ENCODE measurements at places on chromosomes 3 and 15. TPM values are rescaled to one million over a fixed set of nuclear protein-coding genes. Genes with fewer than 3 reads are reported as not detected.

GRCh38 chr3:142943870-142944269 lies 19.6 kb downstream of the PAQR9 start:
- H3K27me3 ChIP-seq, result no peaks in the 10 kb centered on the region
- DNase-seq, result no peak
- no peak overlapping the region for H3K27ac ChIP-seq
- H3K4me3 ChIP-seq, result no peak overlapping the region
- H3K4me1 ChIP-seq, result no peaks in the 10 kb centered on the region

The GPR87 gene
- 1.2 TPM for total RNA-seq

DNA sequence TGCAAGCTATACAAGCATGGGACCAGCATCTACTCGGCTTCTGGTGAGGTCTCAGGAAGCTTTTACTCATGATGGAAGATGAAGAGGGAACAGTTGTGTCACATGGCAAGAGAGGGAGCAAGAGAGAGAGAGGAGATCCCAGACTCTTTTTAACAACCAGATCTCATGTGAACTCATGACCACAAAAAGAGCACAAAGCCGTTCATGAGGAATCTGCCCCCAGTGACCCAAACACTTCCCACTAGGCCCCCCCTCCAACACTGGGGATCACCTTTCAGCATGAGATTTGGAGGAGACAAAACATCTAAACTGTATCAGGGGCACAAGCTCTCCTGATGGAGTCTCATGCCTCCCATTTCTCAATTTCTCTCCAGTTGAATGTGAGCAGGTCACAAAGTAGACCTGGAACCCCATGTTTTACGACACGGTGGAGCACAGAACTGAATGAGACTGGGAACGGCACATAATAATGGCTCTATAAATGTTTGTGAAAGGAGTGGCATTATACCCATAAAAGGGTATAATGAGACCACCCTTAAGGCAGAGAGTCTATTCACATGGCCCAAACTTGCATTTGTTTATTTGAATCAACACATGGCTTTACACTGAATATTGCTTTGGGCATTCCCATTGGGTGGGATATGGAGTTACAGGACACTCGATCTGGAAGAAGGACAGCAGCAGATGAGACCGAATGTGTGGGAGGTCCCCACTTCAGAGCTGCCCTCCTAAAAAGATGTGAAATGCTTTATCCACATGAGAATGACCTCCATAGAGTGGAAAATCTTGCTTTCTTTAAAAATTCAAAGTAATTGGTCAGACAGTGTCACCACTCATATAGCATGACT lies 38.8 kb downstream of the IL16 start:
- no peak overlapping the region for H3K4me3 ChIP-seq
- H3K27me3 ChIP-seq, result no peaks in the 10 kb centered on the region
- no peak for DNase-seq
- H3K4me1 ChIP-seq, result no peaks in the 10 kb centered on the region
- H3K36me3 ChIP-seq, result no peaks in the 10 kb centered on the region

DNA sequence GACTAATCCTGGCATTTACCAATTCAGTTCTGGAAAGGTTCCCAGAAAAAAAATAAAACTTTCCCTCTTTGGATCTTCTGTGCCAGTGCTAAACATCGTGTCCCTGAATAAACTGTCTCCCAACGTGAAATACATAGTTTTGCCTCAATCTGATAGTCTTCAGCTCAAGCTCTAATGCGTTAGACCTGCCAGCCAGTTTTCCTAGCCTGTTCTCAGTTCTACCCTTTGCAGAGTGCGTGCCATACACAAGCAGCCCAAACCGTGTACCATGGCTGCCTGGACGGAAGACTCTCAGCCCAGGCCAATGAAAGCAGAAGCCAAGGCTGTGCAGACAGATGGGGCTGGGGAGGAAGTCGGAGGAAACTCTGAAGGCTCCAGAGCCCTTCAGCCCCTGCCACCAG lies 11.4 kb upstream of the OCA2 start:
- H3K4me3 ChIP-seq, result no peak overlapping the region
- no peak overlapping the region for H3K27ac ChIP-seq
- H3K4me1 ChIP-seq, result peaks cover 13% of the 10 kb centered on the region
- DNase-seq, result no peak
- H3K36me3 ChIP-seq, result peaks cover 29% of the 10 kb centered on the region

The SNX33 gene
- 3.1 TPM for total RNA-seq

DNA sequence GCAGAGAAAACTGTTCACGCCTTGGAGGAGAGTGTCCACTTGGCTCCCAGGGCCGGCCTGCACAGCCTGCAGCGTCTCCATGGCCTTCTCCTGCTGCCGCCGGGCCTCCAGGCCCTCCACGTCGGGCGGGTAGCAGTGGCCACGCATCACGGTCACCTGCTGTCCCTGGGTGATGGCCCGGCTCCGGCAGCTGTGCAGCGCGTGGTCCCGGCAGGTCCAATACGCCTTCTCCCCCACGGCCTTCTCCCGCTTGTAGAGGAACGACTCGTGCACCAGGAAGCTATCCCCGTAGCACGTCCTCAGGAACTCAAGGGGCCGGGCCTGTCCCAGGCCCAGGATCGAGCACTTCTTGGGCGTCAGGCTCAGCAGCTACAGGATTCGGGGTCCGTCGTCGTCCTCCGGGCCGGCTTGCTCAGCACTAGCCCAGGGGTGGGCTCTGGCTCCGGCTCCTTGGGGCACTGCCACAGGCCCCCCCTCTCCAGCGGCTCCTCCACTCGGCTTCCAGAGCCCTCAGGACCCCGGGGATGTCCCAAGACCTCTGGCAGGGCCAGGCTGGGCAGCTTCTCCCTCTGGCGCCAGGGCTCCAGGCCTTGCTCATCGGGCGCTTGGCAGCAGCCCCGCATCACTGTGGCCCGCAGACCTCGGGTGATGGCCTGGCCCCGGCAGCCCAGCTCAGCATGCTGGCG lies 83.6 kb upstream of the FXR1 start:
- no peaks in the 10 kb centered on the region for H3K36me3 ChIP-seq
- H3K4me1 ChIP-seq, result no peaks in the 10 kb centered on the region
- DNase-seq, result no peak

DNA sequence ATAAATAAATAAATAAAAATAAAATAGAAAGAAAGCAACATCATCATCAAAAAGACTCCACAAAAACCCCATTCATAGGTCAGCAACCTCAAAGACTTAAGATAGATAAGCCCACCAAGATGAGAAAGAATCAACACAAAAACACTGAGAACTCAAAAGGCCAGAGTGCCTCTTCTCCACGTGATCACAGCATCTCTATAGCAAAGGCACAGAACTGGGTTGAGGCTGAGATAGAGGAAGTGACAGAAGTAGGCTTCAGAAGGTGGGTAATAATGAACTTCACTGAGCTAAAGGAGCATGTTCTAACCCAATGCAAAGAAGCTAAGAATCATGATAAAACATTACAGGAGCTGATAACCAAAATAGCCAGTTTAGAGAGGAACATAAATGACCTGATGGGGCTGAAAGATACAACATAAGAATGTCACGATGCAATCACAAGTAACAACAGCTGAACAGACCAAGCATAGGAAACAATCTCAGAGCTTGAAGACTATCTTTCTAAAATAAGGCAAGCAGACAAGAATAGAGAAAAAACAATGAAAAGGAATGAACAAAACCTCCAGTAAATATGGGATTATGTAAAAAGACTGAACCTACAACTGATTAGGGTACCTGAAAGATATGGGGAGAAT lies 26.4 kb downstream of the GNB5 start:
- peaks cover 6% of the 10 kb centered on the region for H3K36me3 ChIP-seq
- no peak for DNase-seq
- H3K27ac ChIP-seq, result no peak overlapping the region
- peaks cover 7% of the 10 kb centered on the region for H3K4me1 ChIP-seq
- H3K27me3 ChIP-seq, result no peaks in the 10 kb centered on the region

GRCh38 chr3:150874666-150875219 lies 30.5 kb downstream of the MINDY4B start:
- H3K4me3 ChIP-seq, result no peak overlapping the region
- H3K27me3 ChIP-seq, result no peaks in the 10 kb centered on the region
- H3K4me1 ChIP-seq, result no peaks in the 10 kb centered on the region
- no peak for DNase-seq
- H3K27ac ChIP-seq, result no peak overlapping the region

The TBC1D21 gene
- not detected for total RNA-seq

DNA sequence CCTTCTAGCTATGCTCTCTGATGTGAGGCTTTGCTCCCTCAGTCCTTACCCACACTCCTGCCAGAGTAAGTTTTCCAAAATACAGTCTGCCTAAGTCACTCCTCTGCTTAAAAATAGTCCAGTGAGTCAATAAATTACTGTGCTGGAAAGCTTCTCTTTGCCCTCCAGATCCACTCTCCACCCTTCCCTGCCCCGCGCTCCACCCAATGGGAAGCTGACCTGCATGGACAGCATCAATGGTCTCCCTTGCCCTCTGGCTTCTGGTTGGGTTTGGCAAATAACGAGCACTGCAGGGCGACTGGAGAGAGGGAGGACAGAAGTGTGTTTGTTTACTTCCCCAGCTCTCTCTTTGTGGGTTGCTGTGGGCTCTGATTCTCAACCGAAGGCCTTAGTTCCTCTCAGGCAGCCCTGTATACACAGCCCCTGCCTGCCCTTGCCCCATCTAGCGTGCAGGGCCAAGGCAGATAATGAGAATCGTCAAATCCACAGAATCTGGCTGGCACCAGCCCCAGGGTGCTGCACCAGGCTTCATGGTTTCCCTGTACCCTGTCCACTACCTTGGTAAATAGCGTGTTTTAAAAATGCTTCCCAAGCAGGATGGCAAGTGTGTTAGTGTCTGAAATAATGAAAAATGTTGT lies 110.4 kb downstream of the ADAMTSL3 start:
- H3K36me3 ChIP-seq, result no peaks in the 10 kb centered on the region
- no peak overlapping the region for H3K27ac ChIP-seq
- no peaks in the 10 kb centered on the region for H3K27me3 ChIP-seq
- no peak for DNase-seq
- no peaks in the 10 kb centered on the region for H3K4me1 ChIP-seq

The TMEM87A gene
- total RNA-seq, result 44.6 TPM

DNA sequence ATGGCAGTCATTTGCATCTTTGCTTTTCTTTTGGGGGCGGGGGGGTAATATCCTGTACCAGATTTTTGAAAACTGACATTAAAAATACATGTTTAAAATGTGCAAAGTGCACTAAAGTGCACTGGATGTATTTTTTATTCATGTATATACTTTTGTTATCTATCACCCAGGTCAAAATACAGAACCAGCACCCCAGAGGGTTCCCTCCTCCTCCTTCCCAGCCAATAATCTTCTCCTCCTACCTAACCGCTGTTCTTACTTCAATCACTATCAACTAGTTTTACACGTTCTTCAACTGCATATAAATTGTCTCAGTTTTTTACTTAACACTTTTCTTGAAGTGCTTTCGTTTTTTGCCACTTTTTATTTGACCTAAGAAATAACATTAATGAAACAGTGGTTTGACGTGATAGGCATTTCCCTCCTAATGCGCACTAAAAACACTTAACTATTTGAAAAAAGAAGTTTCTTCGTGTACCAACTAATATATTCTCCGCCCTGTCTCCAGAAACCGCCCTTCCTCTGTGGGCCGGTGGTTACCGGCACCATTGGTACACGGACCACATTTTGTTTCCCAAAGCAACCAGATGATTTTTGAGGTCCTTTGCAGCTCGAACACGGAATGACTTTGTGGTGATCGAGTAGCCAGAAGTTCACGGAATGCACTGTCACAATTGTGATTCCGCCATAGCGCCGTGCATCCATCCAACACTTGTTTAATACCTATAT lies 836 bp upstream of the AKAP13 start:
- peaks cover 32% of the 10 kb centered on the region for H3K4me1 ChIP-seq
- H3K27ac ChIP-seq, result peak overlapping the region; percentile 46
- no peaks in the 10 kb centered on the region for H3K27me3 ChIP-seq
- H3K36me3 ChIP-seq, result no peaks in the 10 kb centered on the region
- peak; percentile 75 for DNase-seq

DNA sequence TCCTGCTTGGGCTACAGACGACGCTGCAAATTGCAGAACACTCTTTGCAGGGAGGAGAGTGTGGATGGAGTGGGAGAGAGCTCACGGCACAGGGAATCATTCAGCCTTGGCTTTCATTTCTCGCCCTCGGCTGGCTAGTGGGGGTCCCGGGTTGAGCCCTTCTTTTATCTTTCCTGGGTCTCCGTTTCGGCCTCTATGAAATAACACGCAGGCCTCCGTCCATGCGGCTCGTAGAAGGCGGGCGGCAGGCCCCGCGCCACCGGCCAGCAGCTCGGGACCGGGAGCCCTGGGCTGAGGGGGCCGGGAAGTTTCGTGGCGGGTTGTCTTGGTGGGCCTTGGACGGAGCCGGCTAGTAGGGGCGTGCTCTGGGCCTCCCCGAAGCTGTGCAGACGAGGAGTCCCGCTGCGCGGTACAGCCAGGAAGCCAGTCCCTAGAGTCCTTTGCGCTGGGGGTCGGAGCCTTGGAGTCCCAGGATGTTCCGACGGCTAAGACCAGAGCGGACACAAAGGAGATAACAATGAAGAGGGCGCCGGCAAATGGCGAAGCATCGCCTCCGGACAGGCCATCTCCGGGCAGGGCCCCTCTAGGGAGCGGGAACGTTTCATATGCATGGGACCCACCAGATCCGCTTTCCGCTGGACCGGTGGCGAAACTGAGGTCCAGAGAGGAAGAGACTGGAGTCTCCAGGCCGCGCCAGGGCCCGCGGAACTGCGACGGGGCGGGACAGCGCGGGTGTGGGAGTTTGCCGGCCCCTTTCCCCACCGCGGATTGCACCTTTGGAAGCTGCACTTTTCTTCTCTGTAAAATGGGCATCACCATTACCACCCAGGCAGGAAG lies 4.3 kb downstream of the RNU6-1 start:
- H3K27me3 ChIP-seq, result peaks cover 48% of the 10 kb centered on the region
- no peak overlapping the region for H3K27ac ChIP-seq
- DNase-seq, result no peak
- no peaks in the 10 kb centered on the region for H3K36me3 ChIP-seq

The IL1RAP gene
- total RNA-seq, result 11.5 TPM

The MAGI1 gene
- 0.15 TPM for total RNA-seq

- H3K27me3 ChIP-seq, result no peaks in the 10 kb centered on the region
- no peaks in the 10 kb centered on the region for H3K4me1 ChIP-seq
Measured at GRCh38 chr3:128276577-128277183, 123.4 kb downstream of the EEFSEC start.

DNA sequence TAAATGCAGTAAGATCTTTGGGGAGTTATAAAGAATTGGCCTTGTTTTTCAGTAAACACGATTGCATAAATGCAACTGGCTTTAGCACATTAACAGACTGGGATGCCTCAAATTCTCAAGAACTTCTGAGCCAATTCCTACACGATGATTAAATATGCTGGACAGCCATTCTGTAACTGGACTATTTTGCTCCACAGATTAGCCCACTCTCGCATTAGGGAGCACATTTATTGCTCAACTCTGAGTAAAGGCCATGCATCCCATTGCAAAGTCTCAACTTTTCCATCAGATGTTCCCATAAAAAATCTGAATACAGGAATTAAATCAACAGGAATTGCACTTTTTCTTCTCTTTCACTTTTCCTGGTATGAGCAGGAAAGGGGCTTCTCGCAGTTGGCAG lies 66.7 kb upstream of the PRICKLE2 start:
- no peaks in the 10 kb centered on the region for H3K4me1 ChIP-seq
- no peak overlapping the region for H3K27ac ChIP-seq
- no peak overlapping the region for H3K4me3 ChIP-seq
- H3K36me3 ChIP-seq, result no peaks in the 10 kb centered on the region
- no peaks in the 10 kb centered on the region for H3K27me3 ChIP-seq
- DNase-seq, result no peak

The ISLR2 gene
- total RNA-seq, result not detected
